ENCODE measurements at places on chromosomes 5 and 9. TPM values are rescaled to one million over a fixed set of nuclear protein-coding genes. Genes with fewer than 3 reads are reported as not detected.
A peak's percentile ranks its signal among the peaks of the same experiment; 100 is the strongest.

SMIM33 gene
- total RNA-seq: not detected

PCDHB12 gene
- total RNA-seq: 0.26 TPM

PCDHAC1 gene
- total RNA-seq: 0.51 TPM

DNA sequence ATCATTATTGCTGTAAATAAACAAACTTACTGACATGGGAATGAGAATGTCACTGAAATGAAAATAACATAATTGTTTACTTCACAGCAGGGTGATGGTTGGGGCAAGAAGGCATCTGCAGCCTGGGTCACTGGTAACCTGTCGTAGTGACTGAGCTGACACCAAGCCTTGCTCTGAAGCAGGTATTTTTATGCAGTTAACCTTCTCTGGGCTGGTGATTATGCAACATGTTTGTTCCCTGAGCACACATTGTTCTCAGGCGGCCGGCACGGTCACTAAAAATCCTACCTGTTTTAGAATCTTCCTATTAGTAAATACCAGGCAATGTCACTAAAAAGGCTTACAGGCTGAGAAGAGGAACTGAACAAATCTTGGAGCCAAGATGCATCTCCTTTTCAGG lies 157.7 kb upstream of the NR3C1 start:
- no peaks in the 10 kb centered on the region for H3K36me3 ChIP-seq
- H3K27ac ChIP-seq: no peak overlapping the region
- DNase-seq: no peak

- H3K27me3 ChIP-seq: peaks cover 10% of the 10 kb centered on the region
- H3K4me3 ChIP-seq: no peak overlapping the region
- H3K4me1 ChIP-seq: no peaks in the 10 kb centered on the region
- H3K36me3 ChIP-seq: no peaks in the 10 kb centered on the region
- peak; percentile 92 for DNase-seq
- no peak overlapping the region for H3K27ac ChIP-seq
Observed at GRCh38 chr9:113682297-113682771, 193.8 kb upstream of the ZNF618 start.

DNA sequence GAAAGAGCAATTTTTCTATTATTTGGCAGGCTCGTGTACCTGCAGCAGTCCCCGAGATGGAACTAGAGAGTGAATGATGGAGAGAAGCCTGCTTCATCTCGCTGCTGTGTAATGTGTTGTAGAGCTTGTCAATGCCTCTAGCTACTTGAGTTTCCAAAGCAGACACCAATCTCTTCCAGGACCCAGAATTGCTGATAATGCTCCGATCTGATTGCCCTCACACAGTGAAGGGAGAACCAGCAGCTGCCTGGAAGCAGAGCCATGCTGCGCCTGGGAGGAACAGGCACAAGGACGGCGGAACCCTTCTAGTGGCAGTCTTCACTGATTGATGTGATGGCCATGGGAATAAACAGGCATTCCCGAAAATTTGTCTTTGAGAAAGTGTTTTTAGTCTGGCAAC lies 288.0 kb downstream of the ICE1 start:
- DNase-seq: no peak
- H3K27ac ChIP-seq: no peak overlapping the region
- no peaks in the 10 kb centered on the region for H3K27me3 ChIP-seq
- H3K4me1 ChIP-seq: no peaks in the 10 kb centered on the region
- no peaks in the 10 kb centered on the region for H3K36me3 ChIP-seq

- DNase-seq: no peak
- H3K27ac ChIP-seq: no peak overlapping the region
- H3K27me3 ChIP-seq: peaks cover 22% of the 10 kb centered on the region
Observed at GRCh38 chr9:126515001-126515872, 98.5 kb upstream of the LMX1B start.

GRCh38 chr9:17751486-17751885 lies 172.6 kb downstream of the SH3GL2 start:
- H3K4me1 ChIP-seq: no peaks in the 10 kb centered on the region
- no peak overlapping the region for H3K4me3 ChIP-seq
- H3K36me3 ChIP-seq: no peaks in the 10 kb centered on the region
- DNase-seq: no peak
- H3K27ac ChIP-seq: no peak overlapping the region

DNA sequence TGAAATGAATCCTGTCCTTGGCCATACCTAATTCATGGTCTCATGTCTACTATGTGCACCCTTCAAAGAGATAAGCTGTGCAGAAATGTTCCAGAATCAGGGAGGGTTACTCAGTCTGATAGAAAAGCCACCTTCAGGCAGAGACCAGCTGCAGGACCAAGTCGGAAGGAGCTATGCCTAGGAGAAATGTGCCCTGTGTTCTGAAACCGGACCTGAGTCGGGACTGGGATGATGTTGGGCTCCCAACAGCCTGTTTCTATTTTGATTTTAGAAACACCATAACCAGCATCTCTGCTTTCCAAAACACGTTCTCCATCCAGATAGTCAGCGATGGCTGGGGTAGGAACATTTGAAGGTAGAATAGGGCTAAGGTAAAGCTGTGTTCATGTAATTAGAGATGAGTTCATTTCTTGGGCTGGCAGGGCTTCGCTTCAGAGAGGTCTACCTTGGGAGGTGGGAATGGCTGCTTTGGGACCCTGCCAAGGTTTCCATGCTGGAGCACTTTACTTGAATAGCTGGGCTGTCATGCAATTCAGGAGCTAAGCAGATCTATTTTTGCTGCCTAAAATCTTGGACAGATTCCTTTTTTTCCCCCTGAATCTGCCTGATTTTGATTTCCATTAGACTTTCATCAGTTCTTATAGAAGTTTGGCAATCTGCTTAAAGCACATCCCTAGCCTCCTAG lies 2.8 kb downstream of the ADCY2 start:
- DNase-seq: no peak
- no peaks in the 10 kb centered on the region for H3K4me1 ChIP-seq
- H3K36me3 ChIP-seq: no peaks in the 10 kb centered on the region
- no peak overlapping the region for H3K27ac ChIP-seq
- no peak overlapping the region for H3K4me3 ChIP-seq
- peaks cover 6% of the 10 kb centered on the region for H3K27me3 ChIP-seq

- no peak for DNase-seq
- H3K4me1 ChIP-seq: no peaks in the 10 kb centered on the region
- no peak overlapping the region for H3K27ac ChIP-seq
- no peaks in the 10 kb centered on the region for H3K36me3 ChIP-seq
- H3K4me3 ChIP-seq: no peak overlapping the region
Observed at GRCh38 chr5:147921136-147921535, 14.8 kb upstream of the C5orf46 start.

DNA sequence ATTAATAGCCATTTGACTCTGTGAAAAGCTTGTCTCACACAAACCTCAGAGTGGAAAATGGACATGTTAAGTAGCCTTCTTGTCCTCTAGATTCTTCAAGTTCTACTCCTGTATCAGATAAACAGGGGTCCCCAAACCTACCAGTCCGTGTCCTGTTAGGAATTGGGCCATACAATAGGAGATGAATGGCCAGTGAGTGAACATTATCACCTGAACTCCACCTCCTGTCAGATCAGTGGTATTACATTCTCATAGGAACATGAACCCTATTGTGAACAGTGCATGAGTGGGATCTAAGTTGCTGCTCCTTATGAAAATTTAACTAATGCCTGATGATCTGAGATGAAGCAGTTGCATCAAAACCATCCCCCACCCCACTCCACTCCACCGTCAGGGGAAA lies 136.3 kb downstream of the TMEM232 start:
- H3K27ac ChIP-seq: no peak overlapping the region
- no peaks in the 10 kb centered on the region for H3K36me3 ChIP-seq
- DNase-seq: peak; percentile 25
- H3K4me3 ChIP-seq: no peak overlapping the region
- H3K4me1 ChIP-seq: no peaks in the 10 kb centered on the region

DNA sequence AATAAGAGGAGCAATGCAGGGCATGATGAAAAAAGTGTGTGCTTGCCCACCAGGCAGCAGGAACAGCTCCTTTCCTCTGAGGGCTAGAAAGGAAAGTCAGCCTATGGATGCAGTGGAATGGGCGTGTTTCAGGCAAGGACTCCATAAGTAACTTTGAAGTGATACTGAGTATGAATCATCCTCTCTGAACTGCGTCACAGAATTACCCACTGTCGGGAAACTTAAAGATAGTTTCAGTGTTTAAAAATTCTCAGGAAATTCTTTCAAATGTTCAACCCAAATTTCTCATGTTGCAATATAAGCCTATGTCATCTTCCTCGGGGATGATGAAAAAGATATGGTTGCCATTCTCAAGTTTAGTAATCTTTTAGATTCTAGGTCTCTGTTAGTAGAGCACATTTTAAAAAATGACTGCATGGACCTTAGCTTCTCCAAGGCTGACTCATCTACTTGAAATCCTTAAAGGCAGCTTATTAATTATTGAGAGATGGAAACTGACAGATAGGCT lies 27.7 kb downstream of the PTCD2 start:
- H3K27me3 ChIP-seq: no peaks in the 10 kb centered on the region
- H3K36me3 ChIP-seq: no peaks in the 10 kb centered on the region
- peak overlapping the region; percentile 97 for H3K27ac ChIP-seq

DNA sequence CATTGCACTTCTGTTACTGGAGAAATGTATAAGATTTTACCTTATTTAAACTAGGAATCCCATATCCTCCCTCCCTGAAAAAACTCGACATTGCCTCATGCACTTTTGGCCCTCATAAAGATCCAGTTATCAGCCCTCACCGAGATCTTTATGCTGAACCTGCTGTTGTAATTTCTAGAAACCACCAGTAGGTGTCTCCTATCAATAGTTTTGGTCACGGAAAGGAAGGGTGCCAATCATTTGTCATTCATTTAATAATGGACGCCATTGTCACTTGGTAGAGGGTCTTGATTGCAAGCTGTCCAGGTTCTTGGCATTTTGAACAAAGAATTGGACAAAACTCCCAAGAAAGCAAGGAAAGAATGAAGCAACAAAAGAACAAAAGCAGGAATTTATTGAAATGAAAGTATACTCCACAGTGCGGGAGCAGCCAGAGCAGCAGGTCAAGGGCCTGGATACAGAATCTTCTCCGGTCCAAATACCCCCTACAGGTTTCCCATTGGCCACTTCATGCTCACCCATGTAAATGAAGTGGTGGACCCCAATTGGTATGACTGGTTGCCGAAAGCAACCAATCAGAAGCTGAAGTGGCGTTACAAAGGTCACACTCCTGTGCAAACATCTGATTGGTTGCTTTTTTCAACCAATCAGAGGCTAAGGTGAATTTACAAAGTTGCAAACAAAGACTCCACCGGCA lies 524.3 kb downstream of the PSAT1 start:
- H3K4me3 ChIP-seq: peak overlapping the region; percentile 26
- H3K27me3 ChIP-seq: no peaks in the 10 kb centered on the region
- H3K4me1 ChIP-seq: no peaks in the 10 kb centered on the region
- H3K27ac ChIP-seq: no peak overlapping the region
- H3K36me3 ChIP-seq: no peaks in the 10 kb centered on the region
- peak; percentile 19 for DNase-seq

DNA sequence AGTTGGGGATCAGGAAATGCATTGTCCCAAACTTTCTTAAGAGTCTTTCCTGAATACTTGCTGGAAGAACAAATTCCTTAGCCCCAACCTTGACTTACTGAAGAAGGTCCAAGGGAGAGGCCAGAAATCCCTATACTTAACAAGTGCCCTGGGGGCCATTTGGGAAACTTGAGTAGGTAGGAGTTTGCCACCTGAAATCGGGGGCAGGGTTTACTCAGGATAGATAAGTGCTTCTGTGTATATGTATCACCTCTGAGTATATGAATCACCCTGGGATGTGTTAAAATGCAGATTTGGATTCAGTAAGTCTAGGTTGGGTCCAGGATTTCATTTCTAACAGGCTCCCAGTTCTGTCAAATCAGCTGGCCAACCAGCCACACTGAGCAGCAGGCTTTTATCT lies 47.9 kb upstream of the MYO10 start:
- H3K27me3 ChIP-seq: no peaks in the 10 kb centered on the region
- no peak overlapping the region for H3K4me3 ChIP-seq
- H3K27ac ChIP-seq: no peak overlapping the region

DNA sequence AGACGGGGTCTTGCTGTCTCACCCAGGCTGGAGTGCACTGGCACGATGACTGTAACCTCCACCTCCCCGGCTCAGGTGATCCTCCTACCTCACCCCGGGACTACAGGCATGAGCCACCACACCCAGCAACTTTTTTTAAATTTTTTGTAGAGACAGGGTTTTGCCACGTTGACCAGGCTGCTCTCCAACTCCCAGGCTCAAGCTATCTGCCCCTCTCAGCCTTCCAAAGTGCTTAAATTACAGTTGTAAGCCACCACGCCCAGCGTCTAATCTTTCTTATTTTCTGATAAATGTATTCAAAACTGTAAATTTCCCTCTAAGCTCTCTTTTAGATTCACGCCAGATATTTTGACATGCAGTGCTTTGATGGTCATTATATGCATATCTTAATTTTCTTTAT lies 10.3 kb downstream of the FRRS1L start:
- H3K27ac ChIP-seq: no peak overlapping the region
- H3K4me1 ChIP-seq: no peaks in the 10 kb centered on the region
- H3K36me3 ChIP-seq: no peaks in the 10 kb centered on the region
- DNase-seq: no peak

DNA sequence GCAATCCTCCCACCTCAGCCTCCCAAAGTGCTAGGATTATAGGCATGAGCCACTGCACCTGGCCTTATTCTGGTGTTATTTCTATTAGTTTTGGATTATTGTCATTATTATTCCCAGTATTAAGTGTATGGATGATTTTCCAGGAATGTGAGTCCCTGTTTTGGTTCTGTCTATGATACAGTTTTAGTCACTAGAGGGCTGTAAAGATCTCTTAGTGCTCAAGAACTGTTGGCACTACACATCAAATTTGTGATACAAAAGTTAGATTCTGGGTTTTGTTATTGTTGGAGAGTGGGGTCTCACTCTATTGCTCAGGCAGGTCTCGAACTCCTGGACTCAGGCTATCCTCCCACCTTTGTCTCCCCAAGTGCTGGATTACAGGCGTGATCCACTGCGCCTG lies 12.1 kb downstream of the CCL28 start:
- H3K4me3 ChIP-seq: no peak overlapping the region
- no peaks in the 10 kb centered on the region for H3K36me3 ChIP-seq
- no peak overlapping the region for H3K27ac ChIP-seq

Measured in fibroblast of lung (primary cell).